ENCODE measurements at places on chromosomes 5 and 9. TPM values are rescaled to one million over a fixed set of nuclear protein-coding genes. Genes with fewer than 3 reads are reported as not detected.

DNA sequence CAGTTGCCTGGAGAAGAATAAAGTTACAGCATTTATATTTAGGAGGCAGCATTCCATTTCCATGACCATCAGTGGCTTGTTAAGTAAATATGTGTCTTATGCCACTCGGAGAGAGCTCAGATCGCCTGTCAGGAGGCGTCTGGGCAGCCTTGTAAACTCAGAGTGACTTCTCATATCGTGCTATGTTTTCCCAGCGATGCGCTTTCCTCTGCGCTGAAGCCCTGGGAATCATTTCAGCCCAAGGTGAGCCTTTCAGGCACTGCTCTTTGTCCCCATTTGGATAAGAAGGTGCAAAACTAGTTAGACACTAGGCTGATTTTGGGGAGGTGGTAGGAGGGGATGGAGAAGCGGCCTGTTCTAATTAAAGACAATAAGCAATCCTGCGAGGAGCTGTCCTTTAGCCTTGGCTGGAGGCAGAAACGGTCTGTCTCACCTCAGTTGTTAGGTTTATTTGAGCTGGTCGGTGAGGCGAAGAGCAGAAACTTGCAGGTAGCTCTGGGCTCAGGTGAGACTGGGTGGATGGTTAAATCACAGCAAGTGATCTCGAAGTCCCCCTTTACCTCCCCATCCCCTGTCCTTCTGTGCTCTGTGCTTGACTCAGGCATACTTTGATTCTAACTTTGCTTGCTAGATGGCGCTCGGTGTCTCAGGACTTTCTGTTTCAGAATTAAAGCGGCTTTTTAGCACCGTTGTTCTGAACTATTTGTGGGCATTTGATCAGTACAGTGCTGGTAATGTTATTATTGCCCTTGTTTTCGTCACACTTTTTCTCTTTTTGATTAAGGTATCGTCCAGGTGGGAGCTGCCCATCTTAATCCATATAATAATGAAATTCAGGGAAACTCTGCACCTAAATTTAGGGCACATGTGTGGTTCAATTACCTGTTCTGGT, 24.6 kb downstream of the NR2F1 start:
- H3K27ac ChIP-seq = peak overlapping the region; percentile 50
- H3K27me3 ChIP-seq = peaks cover 25% of the 10 kb centered on the region
- DNase-seq = peak; percentile 94

- H3K4me3 ChIP-seq = no peak overlapping the region
- H3K27me3 ChIP-seq = no peaks in the 10 kb centered on the region
- H3K4me1 ChIP-seq = no peaks in the 10 kb centered on the region
- H3K36me3 ChIP-seq = no peaks in the 10 kb centered on the region
Observed at GRCh38 chr5:180172447-180173197, 36.4 kb downstream of the RASGEF1C start.

GRCh38 chr5:50463726-50464125, 22.6 kb upstream of the EMB start:
- no peaks in the 10 kb centered on the region for H3K27me3 ChIP-seq
- no peak overlapping the region for H3K27ac ChIP-seq
- DNase-seq = no peak
- no peak overlapping the region for H3K4me3 ChIP-seq
- no peaks in the 10 kb centered on the region for H3K4me1 ChIP-seq
- no peaks in the 10 kb centered on the region for H3K36me3 ChIP-seq

DNA sequence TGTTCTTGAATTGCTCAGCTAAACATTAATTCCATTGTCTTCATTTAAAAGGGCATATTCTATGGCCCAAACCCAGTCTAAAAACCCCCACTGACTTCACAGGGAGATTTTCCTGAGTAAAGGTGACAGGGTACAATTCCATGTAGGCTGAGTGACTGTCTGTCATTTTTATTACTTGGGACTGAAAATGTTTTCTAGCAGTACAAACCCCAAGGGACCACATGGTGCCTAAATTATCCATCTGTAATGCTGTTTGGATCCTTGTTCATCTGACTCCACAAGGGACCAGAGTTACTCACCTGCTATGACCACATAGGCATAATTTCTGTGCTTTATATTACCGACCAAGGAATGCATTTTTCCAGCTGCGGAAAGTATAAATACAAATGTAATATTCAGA, 349.1 kb downstream of the ZNF608 start:
- H3K27me3 ChIP-seq = no peaks in the 10 kb centered on the region
- DNase-seq = no peak
- H3K36me3 ChIP-seq = no peaks in the 10 kb centered on the region
- no peak overlapping the region for H3K4me3 ChIP-seq
- H3K27ac ChIP-seq = no peak overlapping the region

DNA sequence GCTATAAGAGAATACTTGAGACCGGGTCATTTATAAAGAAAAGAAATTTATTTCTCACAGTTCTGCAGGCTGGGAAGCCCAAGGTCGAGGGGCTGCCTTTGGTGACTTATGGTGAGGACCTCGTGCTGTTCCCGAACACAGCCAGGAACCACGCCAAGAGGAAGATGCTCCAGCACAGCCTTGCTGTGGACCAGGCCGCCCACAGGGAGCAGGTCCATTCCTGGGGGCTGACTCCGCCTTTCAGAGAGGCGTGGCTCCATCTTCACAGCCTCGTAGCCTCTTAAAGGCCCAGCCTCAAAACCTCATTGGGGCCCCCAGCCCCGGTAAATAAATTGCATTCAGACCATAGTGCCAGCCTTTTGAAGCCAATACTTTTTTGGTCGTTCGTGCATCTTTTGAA, 93.5 kb upstream of the CACNA1B start:
- no peaks in the 10 kb centered on the region for H3K4me1 ChIP-seq
- no peaks in the 10 kb centered on the region for H3K36me3 ChIP-seq
- no peak for DNase-seq
- H3K27me3 ChIP-seq = no peaks in the 10 kb centered on the region
- no peak overlapping the region for H3K4me3 ChIP-seq
- no peak overlapping the region for H3K27ac ChIP-seq

DNA sequence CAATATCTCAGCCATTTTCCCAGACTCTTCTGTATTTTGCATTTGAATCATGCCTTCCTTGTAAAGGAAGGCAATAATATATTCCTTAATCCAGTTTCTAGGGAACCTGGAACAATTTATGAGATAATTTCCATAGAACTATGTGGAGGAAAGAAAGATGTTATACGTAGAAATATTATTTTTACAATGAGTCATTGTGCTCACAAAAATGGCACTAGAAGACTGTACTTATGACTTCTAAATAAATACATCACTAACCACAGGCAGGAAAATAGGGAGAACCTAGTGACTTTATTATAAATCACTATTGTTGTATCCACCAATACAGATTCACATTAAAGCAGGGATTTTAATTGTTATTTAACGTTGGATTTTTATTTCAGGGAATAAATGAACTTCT, 87.6 kb downstream of the FBXO38 start:
- H3K4me1 ChIP-seq = peaks cover 28% of the 10 kb centered on the region
- H3K4me3 ChIP-seq = no peak overlapping the region
- peaks cover 14% of the 10 kb centered on the region for H3K27me3 ChIP-seq
- H3K36me3 ChIP-seq = no peaks in the 10 kb centered on the region
- peak overlapping the region; percentile 19 for H3K27ac ChIP-seq

GRCh38 chr5:137228816-137229215, 270.3 kb downstream of the SPOCK1 start:
- no peak overlapping the region for H3K27ac ChIP-seq
- H3K4me1 ChIP-seq = peaks cover 10% of the 10 kb centered on the region
- H3K27me3 ChIP-seq = no peaks in the 10 kb centered on the region
- DNase-seq = no peak
- H3K4me3 ChIP-seq = no peak overlapping the region

Gene DDX4
- total RNA-seq = not detected

GRCh38 chr5:39689919-39690318, 265.1 kb upstream of the DAB2 start:
- no peak overlapping the region for H3K4me3 ChIP-seq
- no peaks in the 10 kb centered on the region for H3K36me3 ChIP-seq
- H3K27me3 ChIP-seq = no peaks in the 10 kb centered on the region
- H3K4me1 ChIP-seq = no peaks in the 10 kb centered on the region
- peak; percentile 16 for DNase-seq

DNA sequence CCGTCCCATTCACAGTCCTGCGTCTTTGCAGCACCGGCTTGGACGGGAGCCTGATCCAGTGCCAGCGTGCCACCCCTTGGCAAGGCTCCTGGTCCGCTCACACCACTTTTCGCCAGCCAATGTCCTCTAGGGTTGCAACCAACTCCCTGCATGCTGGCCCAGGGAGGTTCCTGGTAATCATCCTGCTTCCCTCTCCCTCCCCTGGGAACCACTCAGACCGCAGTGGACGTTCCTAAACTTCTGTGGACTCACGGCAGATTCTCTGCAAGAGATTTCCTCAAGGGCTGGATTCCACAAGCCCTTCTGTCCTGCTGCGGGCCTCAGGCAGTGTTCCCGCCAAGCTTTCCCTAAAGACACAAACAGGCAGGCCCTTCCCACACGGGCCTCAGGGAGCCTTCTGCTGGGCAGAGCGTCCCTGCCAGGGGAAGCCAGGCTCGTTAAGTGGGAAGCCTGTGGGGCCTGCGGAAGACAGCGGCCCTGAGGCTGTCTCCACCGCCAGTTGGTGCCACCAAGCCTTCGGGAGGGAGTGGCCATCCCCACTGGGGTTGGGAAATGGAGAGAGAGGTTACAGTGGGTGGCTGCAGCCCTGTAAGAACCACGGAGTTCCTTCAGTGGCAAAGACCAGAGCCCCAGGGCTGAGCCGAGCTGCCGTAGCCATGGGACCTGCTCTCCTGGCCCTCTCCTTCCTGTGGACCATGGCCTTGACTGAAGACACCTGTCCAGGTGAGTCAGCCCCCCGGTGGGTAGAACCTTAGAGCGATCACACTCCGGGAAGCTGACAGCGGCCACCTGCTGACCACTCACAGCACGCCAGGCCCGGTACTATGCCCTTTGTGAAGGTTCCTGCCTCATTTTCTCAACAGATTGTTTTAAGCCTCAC, 16.4 kb upstream of the FCN2 start:
- no peak for DNase-seq
- no peaks in the 10 kb centered on the region for H3K36me3 ChIP-seq
- no peak overlapping the region for H3K27ac ChIP-seq

- H3K27ac ChIP-seq = no peak overlapping the region
- no peaks in the 10 kb centered on the region for H3K4me1 ChIP-seq
- no peaks in the 10 kb centered on the region for H3K36me3 ChIP-seq
- no peak overlapping the region for H3K4me3 ChIP-seq
- H3K27me3 ChIP-seq = no peaks in the 10 kb centered on the region
- no peak for DNase-seq
Observed at GRCh38 chr5:178297751-178298150, 65.1 kb upstream of the PHYKPL start.

- DNase-seq = peak; percentile 96
- H3K27ac ChIP-seq = peak overlapping the region; percentile 69
- peaks cover 48% of the 10 kb centered on the region for H3K4me1 ChIP-seq
- H3K27me3 ChIP-seq = no peaks in the 10 kb centered on the region
- no peaks in the 10 kb centered on the region for H3K36me3 ChIP-seq
- no peak overlapping the region for H3K4me3 ChIP-seq
Observed at GRCh38 chr5:136016945-136017530, 11.8 kb upstream of the TGFBI start.

DNA sequence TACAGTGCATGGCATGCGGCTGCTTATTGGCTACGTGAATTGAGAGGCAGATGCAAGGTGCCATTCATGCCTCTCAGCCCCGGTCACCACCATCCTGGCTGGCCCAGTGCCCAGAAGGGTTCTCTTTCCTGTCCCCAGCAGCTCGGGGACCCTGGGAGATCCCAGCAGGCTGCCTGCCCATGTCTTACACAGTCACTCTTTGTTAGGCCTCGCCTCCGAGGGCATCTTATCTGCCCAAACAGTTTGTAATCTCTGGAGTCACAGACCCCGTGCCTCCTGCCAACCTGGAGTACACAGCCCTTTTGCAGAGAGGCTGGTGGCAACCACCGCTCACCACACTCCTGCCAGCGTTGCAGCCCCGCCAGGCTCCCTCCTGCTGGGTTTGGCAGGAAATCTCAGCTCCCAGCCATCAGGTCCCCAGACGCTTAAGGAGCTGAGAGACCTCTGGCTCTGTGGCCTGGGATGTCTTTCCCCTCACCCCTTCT, 7.0 kb upstream of the AK1 start:
- no peaks in the 10 kb centered on the region for H3K36me3 ChIP-seq
- DNase-seq = no peak
- H3K27ac ChIP-seq = no peak overlapping the region
- no peak overlapping the region for H3K4me3 ChIP-seq
- H3K27me3 ChIP-seq = no peaks in the 10 kb centered on the region

DNA sequence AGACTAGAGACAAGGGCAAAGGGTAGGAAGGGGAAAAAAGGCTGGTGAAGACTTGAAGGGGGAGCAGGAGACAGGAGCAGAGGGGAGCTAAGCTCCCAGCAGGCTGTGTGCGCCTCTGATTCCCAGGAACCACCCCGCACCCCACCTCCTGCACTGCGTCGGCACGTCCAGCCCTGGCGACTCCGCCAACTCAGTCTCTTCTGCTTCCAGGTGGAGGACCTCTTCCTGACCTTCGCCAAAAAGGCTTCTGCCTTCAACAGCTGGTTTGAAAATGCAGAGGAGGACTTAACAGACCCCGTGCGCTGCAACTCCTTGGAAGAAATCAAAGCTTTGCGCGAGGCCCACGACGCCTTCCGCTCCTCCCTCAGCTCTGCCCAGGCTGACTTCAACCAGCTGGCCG, 30.5 kb downstream of the DYNC2I2 start:
- peaks cover 8% of the 10 kb centered on the region for H3K36me3 ChIP-seq
- no peak overlapping the region for H3K27ac ChIP-seq
- no peak overlapping the region for H3K4me3 ChIP-seq
- no peak for DNase-seq
- no peaks in the 10 kb centered on the region for H3K4me1 ChIP-seq

- H3K36me3 ChIP-seq = no peaks in the 10 kb centered on the region
- H3K27me3 ChIP-seq = no peaks in the 10 kb centered on the region
- peaks cover 16% of the 10 kb centered on the region for H3K4me1 ChIP-seq
- no peak for DNase-seq
- no peak overlapping the region for H3K27ac ChIP-seq
Observed at GRCh38 chr5:677131-678101, 15.7 kb downstream of the TPPP start.

Gene SV2C
- total RNA-seq = not detected

DNA sequence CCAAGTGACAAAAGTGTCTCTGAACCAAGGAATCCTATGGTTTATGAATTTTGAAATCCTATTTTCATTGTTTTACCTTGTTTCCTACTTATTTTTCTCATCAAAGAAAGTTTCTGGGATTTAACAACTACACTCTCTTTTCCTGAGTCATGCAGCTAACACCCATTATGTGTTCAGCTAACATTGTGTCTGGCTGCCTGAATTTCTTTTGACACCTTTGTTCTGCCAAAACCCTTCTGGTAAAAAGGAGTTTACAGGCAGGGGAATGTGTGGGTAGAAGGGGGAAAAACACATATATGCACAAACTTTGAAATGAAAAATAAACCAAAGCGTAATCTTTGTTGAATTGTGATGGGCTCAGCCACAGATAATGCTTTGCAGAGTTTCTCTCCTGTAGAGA, 146.2 kb downstream of the COX7C start:
- no peak overlapping the region for H3K27ac ChIP-seq
- no peaks in the 10 kb centered on the region for H3K4me1 ChIP-seq
- H3K4me3 ChIP-seq = no peak overlapping the region
- no peak for DNase-seq

Gene PCSK5
- not detected for total RNA-seq

DNA sequence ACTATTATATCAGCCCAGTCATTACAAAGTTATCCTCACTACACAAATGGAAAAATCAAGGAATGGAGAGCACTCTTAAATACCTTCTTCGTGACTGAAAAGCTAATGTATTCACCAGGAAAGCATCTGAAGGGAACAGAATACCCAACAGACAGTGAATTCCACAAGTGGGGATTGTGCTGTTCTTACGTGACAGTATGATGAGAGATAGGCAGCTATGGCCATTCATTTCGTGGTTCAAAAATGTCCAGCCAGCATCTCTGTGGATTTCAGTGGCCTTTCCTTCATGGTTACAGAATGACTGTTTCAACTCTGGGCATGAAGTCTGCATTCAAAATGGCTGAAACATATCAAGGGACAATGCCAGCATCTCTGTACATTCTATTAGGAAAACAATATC, 323.8 kb downstream of the PRELID2 start:
- H3K4me1 ChIP-seq = no peaks in the 10 kb centered on the region
- no peak overlapping the region for H3K4me3 ChIP-seq
- H3K27ac ChIP-seq = no peak overlapping the region

Data from PC-3 (cell line).